ENCODE measurements at places on chromosomes 6 and 20.

DNA sequence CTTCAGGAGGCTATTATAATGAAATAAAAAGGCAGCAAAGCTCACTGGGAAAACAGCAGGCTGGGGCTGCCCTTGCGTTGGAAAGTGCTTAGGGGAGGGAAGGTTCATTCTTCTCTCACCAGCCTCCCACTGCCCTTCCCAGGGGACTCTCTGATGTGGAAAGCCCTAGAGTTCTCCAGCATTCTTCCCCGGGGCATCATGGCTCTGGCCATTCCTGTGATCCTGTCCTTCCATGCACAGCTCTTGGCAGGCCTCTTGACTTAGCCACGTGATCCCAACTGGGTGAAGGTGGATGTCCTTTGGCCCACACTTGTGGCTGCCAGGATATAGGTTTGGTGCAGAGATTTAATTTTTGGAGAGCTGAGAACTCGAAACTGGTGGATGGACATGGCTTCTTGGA is 58.0 kb upstream of the ZNF831 start:
- DNase-seq: no peak

- no peak for DNase-seq
Measured at GRCh38 chr6:137981758-137982157, 114.7 kb downstream of the TNFAIP3 start.

DNA sequence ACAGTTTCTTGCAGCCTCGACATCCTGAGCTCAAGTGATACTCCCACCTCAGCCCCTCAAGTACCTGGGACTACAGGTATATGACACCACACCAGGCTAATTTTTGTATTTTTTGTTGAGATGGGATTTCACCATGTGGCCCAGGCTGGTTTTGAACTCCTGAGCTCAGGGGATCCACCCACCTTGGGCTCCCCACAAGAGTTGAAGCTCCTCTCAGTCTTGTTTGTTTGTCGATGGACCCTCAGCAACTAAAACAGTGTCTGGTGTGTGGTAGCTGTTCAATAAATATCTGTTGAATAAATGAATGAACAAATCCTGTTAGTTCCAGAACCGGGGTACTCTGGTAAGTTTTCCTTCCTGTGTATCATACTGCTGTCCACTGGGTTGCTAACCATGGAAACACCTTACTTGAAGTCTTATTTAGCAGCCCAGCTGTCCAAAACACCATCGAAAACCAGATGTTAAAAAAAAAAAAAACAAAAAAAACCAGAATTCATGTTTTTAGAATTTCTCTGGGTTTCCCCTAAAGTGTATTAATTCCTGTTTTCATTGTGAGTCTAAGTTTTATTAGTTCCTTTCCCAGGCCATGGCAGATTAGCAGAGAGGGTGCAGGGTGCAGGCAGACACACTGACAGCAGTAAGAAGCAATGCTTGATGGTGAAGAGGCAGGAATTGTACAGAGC is 7.8 kb upstream of the EZR start:
- no peak for DNase-seq

- DNase-seq: no peak
Measured at GRCh38 chr20:63248835-63249591, 5.2 kb downstream of the NKAIN4 start.

Data from CD4-positive, alpha-beta memory T cell (primary cell).